NCI-H1092 (cell line): ENCODE measurements at places on chromosomes 6 and 20.

DNA sequence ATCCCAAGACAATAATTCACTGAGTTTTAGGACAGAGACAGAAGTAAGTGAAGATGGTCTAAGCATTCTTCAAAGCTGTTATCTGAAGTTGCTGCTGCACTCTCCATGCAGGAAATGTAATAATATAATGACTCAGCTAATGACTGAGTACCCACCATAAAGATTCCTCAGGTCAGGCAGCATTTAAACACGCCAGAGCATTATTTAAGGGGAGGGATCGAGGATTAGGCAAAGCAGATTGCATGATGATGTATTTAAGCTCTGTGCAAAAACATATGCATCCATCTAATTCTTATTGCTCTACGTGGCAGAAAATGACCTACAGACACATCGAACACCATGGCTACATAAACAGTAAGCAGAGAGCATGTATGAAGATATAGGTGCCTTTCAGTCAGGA is 216.4 kb downstream of the UNC5CL start:
- DNase-seq, result no peak

DNA sequence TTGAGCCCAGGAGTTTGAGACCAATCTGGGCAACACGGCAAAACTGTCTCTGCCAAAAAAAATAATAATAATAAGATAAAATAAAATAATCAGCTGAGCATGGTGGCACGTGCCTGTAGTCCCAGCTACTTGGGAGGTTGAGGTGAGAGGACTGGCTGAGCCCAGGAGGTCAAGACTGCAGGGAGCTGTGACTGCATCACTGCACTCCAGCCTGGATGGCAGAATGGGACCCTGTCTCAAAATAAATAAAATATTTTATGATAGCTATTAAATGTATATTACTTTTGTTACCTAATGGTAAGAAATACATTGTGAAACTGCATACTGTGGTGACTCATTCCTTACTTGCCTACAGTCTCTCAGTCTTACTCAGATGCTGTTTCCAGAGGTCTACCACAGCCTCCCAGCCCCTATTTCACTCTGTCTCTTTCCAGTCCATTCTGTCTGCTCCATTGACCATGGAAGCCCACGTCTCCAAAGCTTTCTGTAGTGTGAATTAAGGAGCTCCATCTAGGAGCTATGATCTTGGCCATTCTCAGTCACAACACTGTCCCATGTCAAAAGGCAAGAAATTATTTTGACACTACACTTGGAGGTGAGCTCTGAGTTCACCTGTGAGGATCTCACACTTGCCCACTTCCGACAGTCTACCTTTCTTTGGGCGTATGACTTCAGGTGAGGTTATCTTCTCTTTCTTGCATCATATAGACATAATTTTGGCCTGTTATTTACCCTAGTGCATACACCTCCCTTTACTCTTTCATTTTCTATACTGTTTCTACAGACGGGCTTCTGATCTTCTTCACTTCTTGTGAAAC is 22.4 kb upstream of the SNX9 start:
- DNase-seq, result no peak

GRCh38 chr20:58313396-58313795 is 3.9 kb downstream of the RAB22A start:
- no peak for DNase-seq

- no peak for DNase-seq
Observed at GRCh38 chr20:60340232-60340631, 382.0 kb downstream of the CDH26 start.

DNA sequence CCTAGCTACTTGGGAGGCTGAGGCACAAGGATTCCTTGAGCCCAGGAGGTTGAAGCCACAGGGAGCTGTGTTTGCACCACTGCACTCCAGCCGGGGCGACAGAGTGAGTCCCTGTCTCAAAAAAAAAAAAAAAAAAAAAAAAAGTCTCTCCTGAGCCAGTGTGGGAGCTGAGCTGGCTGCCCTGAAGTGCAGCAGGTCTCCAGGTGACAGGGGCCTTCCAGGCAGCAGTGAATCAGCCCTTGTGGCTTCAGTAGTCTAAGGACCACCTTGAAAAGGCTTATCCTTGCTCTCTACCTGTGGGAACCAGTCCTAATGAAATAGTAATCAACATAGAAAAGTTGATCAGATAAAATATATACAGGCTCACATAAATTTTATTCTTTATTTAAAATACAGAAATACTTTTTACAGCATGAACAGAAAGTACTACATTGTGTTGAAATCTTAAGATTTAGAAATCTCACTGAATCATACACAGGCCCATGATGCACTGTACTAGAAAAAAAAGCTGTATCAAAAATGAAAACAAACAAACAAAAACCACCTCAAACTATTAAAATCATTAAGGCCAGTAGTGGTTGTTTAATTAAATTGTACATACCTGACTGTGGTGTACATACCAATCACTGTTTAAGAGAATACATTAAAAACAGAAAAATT is 128.9 kb downstream of the SCML4 start:
- no peak for DNase-seq

DNA sequence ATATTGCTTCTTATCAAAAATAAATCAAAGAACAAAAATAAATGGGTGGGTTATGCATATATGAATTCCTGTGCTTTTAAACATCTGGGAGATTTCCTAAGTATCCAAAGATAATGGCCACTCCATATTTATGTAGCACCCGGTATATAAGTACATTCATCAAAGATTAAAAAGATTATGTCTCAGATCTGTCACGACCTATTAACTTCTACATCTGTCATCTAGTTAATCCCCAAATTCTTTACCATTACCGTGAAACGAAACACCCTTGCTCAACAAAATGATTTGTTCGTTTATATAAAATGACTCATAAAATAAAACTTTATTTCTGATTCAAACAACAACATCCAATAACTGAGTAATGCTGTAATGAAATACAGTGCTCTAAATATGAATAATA is 64.8 kb upstream of the FOXQ1 start:
- DNase-seq, result no peak

DNA sequence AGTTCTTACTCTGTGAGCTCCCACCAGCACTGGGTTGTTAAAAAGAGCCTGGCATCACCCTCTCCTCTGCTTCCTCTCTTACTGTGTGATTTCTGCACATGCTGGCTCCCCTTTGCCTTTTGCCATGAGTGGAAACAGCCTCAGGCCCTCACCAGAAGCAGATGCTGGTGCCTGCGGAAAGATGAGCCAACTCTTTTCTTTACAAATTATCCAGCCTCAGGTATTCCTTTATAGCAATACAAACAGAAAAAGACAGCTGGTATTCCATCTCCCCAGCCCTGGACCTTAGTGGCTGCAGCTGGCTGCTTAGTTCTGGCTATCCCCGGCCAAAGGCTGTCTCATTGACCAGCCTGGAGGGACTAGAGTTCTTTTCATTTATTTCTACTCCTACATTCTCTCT is 129.1 kb downstream of the IMPG1 start:
- DNase-seq, result no peak

DNA sequence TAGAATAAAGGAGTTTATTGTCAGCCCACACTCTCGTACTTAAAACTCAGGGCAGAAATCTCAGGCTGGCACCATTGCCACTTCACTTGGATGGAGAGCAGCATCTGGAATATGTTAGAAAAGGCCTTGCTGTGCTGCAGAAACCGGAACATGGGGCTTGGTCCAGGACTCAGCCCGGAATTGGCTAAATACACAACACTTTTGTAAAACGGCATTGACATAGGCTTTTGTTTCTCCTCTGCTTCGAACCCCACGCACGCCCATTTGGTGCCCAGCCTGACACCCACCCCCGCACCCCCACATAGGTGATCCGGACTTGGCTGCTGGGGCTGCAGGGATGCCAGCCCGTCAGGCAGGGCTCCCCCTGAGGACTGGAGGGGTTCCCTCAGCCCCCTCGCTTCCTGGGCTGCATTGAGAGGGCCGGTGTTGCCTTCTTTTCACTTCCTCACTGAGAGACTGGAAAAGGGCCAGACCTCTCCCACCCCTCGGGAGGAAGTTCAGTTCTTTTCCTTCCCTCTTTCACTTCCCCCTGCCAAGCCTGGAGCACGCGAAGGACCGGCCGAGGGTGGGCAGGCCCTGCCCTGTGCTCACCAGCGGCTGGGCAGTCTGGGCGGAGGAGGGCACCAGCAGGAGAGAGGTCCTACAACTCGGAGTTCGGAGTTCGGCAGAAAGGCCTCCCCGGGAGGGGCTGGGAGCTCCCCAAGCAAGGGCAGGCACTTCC is 17.9 kb upstream of the CST3 start:
- DNase-seq, result no peak

DNA sequence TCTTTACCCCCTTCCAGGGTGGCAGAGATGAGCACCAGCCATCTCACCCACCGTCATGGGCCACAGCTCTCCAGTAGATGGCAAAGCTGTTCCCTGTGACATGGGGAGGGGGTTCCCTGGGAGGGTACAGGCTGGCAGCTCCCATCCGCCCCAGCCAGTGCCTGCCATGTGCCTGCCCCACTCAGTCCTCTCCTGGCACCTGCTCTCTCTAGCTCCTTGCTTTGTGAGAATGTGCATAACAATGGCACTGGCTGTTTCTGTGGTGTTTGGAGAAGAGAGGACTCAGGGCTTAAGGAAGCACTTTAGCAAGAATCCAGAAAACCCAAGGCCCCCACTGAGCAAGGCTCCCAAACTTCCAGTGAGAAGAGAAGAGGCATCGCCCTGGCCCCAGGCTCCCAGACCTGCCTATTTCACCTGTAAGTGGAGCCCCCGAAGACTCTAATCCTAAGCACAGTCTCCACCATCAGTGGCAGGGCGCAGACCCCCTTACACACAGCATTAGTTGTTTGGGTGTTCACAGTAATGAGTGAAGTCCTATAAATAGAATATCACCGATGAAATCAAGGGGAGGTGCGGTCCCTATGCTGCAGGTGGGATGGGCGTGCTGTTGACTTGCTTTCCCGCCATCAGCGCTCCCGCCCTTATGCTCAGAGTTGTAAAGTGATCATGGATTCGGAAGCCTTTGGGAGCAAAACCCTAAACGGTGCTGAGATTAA is 110.2 kb downstream of the AGPAT4 start:
- DNase-seq, result no peak

DNA sequence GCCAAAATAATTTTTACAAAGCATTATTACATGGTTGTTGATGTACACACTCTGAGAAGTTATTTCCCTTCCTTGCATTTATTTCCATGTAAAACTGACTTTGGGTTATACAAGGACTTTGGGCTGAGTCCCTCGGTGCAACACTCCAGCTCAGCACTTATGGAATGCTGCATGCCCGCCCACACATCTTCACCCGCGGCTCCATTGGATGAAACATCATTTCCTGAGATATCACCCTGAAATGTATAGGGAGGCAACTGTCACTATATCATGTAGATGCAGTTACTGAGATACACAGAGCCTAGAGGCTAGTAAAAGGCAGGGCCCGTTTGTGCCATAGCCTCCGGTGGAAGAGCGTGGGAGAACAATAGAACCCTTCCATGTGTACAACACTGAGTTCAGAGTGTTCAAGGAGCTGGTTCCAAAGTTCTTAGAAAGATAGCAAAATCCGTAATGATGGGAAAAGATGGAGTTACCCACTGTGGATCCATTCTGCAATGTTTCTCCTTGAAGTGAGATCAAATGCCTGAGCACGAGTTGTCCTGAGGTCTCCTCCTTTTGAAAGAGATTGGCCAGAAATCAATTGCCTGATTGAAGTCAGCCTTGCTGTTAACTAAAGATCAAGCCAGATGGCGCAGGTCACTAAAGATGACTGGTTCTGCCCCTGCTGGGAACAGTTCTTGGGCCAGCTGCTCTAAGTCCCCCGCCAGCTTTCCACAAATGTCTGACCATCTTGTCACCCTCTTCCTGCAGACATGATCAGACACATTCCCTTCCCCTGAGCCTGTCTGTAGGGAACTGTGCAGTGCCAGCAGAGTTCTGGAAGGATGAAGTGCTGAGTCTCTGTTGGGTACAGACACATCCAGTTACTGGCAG is 100.9 kb upstream of the IYD start:
- no peak for DNase-seq

DNA sequence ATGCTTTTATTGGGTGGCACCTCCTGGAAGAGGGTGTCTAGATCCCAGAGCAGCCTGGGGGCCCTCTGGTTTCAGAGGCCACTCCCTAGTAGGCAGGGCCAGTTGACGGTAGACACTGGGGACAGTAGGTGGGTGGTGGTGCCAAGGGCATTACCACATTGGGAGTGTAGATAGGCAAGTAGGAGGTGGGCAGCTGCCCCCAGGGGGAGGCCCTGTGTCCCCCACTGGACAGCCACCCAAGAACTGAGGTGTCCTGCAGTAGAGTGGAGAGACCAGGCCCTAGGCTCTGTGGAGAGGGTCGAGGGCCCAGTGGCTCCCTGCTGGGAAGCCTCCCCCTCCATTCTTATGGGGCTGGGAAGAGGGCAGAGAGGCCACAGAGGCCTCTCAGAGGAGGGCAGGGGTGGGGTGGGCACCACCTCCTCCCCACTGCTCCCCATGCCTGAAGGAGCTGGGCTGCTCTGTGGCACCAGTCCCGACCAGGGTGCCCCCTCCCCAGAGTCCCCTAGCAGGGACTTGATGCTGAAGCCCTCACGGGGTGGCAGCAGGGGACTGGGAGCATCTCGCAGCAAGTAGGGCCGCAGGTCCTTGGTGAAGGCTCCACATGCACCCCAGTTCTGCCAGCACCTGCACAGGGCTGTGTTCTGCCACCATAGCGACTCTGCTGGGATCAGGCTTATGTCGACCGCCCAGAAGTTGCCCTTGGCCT is 305.0 kb upstream of the KCNQ5 start:
- no peak for DNase-seq

DNA sequence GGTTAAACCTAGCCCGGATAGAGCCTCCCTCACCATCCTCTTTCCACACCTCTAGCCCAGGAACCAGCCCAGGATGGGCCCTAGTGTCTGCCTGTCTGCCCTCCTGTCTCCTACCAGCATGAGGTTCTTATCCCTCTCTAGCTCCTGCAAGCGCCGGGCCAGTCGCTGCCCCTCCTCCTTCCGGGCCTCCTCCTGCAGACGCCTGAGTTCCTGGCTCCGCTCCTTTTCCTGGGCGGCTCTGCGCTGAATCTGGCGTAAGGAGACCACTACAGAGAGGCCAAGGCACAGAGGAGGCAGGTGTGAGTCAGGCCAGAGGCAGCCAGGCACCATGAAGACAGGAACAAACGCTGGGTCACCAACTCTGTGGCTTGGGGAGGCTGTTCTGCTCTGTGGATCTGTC is 4.3 kb upstream of the PSORS1C2 start:
- DNase-seq, result no peak

GRCh38 chr20:40572251-40572650 is 116.8 kb downstream of the MAFB start:
- DNase-seq, result no peak

- no peak for DNase-seq
Observed at GRCh38 chr6:143401068-143401446, 49.4 kb downstream of the ADAT2 start.

GRCh38 chr6:15352845-15353244 is 107.0 kb downstream of the JARID2 start:
- no peak for DNase-seq

GRCh38 chr6:118240878-118241528 is 307.1 kb upstream of the PLN start:
- DNase-seq, result no peak

- DNase-seq, result no peak
Observed at GRCh38 chr20:14556206-14556605, 218.8 kb upstream of the FLRT3 start.

GRCh38 chr6:164303102-164303964 is 888.8 kb downstream of the QKI start:
- DNase-seq, result no peak
